ENCODE measurements at places on chromosomes 5 and 9.
A peak's percentile ranks its signal among the peaks of the same experiment; 100 is the strongest.

DNA sequence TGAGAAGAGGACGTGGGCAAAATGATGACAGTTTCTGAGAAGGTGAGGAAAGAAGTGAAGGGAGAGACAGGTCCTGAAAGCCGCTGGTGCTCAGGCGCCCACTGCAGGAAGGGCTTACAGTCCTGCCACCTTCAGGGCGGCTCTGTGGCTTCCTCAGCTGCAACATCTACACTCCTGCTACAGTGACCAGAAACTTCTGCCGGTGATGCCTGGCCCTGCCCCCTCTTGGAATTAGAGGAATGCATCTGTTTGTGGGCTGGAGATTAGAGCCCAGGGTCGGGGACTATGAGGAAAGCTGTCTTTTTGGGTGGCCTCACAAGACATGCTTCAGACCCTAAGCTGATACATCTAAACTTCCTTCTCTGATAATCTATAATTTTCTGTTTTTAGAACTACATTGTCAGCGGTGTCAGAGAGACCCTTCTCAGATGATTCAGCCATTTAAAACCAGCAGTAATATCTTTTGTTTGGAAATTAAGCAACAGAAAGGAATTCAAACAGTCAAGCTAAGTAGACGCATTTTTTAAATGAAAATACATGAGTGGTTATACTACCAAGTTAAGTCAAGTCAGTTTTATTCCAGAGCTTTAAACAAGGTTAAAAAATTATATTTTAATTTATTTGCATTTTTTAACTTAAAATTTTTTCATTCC lies 30.4 kb downstream of the PRDM6 start:
- no peak for DNase-seq

DNA sequence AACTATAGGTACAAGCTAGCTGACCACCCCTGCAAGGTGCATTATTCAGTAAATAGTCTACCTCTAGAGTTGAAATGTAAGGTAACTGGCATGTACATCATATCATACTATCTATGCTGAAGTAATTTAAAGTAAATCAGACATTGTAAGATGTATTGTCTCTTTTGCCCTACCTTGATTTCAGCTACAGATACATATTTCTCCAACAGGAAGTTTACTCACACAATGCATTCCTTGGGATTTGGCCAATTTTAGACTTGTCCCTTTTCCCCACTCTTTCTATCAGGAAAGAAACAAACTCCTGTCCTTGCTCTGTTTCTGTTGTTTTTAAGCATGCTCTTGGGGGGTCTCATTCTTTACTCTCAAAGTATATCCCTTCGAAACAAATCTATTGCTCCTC lies 58.5 kb upstream of the TSLP start:
- DNase-seq: no peak

DNA sequence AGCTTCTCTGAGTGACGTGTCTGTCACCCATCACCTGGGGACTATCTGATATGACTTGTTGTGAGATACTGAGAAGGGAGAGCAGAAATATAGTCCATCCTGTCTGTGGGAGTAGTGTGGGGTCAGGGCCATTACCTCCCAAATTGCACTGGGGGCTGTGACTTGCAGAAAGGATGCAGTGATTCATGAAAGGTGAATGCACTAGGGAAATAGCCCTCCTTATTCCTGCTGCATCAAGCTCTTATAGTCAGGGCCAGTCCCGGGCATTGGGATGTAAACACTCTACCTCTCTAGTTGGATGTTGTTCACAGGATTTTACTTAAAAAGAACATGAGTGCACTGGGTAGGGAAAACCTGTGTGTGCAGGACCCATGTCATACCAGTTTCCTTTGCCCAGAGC lies 124.8 kb downstream of the STK32A start:
- DNase-seq: no peak

DNA sequence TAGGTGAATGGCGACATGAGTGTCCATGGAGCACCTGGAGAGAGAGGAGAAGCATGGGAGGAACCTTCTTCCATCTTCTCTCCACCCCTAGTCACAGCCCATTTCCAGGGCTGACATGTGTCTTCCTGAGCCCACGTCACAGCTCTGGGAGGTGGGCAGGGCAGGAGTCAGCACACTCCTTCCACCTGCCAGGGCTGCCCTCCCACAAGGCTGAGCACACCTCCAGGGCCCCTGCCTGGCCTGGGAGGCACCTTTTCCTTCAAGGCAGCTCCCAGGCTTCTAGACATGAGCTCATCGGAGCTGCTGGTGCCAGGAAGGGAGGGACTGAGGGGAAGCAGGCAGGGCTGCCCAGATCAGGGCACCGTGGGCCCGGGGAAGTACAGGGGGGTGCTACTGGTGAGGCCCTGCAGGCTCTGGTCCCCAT lies 13.6 kb upstream of the SYNPO start:
- DNase-seq: no peak

GRCh38 chr5:177194268-177194667 lies 60.7 kb downstream of the NSD1 start:
- DNase-seq: no peak

DNA sequence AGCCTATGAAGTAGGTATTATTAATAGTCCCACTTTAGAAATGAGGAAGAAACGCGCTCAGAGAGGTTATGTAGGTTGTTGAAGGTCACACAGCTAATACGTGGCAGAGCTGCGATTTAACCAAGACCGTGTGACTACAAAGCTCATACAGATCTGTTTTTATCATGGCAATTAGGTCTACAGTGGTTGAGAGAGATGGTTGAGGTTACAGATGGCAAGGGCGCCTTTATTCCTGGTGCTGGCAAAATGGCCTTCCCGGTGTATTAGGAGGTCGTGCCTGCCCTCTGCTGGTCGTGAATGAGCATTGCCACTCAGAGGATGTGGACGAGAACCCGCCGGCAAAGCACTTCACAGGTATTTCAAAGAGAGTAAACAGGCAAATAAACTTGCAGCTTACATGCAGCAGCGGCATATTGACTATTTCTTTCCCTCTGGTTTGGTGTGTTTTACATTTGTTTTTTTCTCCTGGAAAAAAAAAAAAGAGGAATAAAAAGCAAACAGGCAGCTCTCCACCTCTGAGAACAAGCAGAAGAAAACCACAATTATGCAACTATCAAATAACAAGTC lies 65.3 kb upstream of the EGFLAM start:
- DNase-seq: no peak

- DNase-seq: peak; percentile 87
Observed at GRCh38 chr9:83980395-83981125, at the start of gene RMI1. RMI1 (plus strand) TSS chr9:83980805; CDS start chr9:84000987, 20,182 bp downstream.
